NCI-H1436 (cell line): ENCODE measurements at places on chromosomes 11 and 22.
A peak's percentile ranks its signal among the peaks of the same experiment; 100 is the strongest.

GRCh38 chr22:40855071-40855978 is 1.1 kb downstream of the ST13 start:
- peak; percentile 58 for DNase-seq

DNA sequence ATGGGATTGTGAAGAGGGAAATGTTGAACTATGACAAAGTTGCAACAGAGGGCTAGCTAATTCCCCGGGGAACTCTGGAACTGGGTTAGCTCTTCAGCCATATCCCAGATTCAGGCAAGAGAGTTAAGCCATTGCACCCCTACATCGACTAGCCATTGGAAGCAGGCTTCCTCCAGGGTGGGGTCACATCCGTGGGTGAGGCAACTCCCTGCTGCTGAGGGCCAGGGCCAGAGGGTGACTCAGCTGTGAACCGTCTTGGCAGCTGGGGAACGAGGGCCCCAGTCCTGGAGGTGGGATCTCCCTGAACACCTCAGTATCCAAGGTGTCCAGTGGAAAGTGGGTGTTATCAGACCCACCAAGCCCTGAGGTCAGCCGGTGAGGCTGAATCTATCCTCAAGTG is 41.1 kb downstream of the RPS6KA4 start:
- no peak for DNase-seq

DNA sequence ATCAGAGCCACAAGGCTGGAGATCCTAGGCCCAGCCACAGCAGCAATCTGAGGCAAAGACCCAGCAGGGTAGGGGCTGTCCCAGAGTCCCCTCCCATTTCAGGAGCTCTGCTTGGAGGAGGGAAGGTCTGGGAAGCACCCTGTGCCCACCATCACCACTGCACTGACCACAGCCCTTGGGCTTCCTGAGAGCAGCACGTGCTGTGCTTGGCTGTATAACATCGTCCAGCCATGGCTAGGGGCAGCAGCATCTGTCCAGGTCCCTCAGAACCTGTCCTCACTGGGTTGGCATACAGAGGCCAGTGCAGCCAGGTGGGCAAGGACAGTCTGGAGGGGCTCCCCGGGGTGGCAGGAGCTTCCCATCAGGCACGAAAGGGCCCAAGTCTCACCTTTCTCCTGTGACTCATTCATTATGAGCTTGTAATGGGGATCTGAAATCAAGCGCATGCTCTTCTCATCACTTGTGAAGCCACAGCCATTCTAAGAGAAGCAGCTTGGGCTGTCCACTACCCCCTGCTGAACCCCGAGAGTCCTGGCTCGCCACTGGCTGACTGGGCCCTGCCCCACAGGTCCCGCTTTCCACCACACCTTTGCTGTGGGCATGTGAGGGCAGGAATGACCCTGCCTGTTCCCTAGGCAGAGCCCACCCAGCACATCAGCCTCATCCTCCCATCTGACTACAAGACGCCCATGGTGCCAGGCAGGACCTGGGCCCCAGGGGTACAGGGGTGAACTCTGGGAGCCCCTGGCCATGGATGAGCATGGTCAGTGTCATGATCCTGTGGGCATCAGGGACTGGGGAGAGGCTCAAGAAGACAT is 83.3 kb downstream of the MED15 start:
- no peak for DNase-seq

GRCh38 chr11:70668204-70669202 is 270.2 kb downstream of the CTTN start:
- DNase-seq = no peak

DNA sequence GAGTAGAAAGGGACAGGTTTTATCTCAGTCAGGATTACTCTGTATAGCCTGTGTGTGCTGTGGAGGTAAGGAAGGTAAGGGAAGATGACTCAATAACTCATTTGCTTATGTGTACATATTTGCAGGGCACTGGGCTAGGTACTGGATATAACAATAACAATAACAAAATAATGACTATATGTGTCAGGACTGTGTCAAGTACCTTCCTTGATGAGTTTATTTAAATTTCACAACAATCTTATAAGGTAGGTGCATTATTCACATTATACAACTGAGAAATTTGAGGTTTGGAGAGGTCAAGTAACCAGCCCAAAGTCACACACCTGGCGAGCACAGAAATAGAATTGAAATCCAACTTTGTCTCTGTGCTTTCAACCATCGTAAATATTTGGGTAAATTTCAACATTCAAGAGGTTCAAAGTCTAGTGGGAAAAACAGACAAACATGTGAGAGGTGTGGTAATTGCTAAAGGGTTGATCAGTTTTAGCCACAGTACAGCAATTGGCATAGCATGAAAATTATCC is 131.8 kb downstream of the APIP start:
- DNase-seq = no peak

GRCh38 chr11:704781-705645 is 1.0 kb upstream of the EPS8L2 start:
- no peak for DNase-seq

DNA sequence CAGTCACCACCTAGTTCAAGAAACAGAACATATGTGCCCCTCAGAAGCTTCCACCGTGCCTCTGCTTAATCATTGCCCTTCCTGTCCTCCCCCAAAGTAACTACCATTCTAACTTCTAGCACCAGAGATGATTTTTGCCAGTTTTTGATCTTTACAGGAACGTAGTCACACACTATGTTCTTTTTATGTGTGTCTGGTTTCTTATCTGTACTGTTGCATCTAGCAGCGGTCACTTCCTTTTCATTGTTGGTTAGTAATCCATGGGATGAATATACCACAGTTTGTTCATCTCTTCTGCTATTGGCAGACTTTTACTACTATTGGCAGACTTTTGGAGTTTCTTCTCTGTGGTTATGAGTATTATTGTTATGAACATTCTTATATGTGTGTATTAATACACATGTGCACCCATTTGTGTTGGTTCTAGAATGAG is 34.6 kb downstream of the SPECC1L start:
- DNase-seq = no peak

DNA sequence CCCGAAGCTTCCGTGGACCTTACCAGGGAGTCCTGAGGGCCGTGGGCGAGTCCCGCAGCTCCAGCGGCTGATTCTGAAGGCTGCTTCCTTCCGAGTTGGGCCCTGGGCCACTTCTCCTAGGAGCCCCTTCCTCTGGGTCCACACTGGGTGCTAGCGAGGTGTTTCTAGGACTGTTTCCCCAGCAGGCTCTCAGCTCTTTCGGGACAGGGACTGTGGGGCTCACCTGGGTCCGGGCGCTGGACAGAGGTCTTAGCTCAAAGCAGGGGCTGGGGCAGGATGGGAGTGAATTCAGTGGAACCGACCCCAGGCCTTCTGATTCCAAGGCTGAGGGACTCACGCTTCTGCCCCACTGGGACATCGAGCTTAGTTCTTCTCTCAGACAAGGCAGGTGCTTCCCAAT is 29.3 kb upstream of the CSNK1E start:
- no peak for DNase-seq

- no peak for DNase-seq
Measured at GRCh38 chr11:127679816-127680545, 679.4 kb upstream of the KIRREL3 start.

DNA sequence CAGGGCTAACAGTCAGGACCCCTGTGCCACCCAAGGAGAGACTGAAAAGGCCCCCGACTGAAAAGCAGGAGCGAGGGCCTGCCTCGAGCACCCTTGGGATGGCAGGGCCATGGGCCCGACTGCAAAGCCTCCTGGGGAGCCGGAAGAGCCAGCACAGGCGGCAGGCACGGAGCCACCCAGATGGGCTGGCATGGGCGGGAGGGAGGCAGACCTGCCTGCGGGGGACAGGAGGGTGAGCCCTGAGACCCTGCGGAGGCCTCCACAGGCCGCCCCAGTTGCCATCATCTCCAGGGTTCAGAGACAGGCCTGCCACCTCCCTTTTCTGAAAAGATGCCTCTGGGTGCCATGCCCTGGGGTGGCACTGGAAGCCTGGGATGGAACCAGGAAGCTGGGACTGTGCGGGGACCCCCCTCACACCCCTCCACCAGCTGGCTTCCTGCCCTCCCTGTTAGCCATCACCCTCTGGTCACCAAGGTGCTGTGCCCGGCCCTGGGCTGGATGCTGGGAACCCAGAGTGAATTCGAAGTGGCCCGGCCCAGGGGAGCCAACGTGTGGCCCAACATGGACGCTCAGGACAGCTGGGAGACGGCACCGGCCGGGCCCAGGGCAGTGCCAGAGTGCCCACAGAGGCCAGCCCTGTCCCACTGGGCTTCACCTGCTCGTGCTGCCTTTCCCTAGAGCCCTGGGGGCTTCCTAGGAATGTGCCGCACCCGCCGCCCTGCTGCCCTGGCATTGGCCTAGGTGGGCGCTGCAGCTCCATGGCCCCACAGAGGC is 13.8 kb downstream of the TSPAN32 start:
- no peak for DNase-seq

DNA sequence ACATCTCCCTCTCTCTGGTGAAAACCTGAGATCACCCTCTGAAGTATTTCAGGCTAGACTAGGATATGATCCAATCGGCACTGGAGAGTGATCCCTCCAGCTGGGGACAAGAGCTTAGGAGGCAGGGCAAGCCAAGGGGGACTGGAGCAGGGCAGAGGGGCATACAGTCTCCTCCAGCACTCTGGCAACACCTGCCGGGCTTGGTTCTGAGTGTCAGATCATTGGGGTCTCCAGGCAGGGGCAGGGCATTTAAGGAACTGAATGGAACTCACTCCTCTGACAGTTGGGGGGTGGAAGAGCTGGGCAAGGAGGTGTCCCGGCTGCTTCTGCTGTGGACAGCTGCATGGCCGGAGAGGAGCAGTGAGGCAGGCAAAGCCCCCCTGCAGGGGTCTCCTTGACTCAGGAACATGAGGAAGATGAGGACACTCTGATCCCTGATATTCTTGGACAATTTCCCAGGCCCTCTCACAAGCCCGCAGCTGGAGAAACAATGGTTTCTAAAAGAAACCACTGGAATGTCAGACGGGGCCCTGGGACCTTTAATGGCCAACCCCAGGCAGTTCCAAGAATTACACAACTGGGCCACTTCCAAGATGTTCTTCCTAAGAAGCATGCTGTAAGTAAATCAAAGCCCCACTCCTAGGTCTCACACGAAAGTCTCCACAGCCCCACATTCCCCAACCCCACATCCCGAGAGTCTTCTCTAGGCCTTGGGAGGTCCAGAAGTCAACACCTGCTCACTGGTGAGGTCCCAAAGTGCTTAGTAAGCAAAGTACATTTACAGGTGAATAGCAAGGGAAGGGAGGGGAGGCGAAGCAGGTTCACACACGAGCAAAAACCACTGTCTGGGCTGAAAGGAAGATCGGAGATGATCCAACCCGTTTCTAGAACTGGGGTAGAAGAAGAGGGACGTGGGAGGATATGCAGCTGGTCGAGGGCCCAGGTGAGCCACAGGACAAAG is 1.2 kb upstream of the CCDC86 start:
- DNase-seq = no peak

DNA sequence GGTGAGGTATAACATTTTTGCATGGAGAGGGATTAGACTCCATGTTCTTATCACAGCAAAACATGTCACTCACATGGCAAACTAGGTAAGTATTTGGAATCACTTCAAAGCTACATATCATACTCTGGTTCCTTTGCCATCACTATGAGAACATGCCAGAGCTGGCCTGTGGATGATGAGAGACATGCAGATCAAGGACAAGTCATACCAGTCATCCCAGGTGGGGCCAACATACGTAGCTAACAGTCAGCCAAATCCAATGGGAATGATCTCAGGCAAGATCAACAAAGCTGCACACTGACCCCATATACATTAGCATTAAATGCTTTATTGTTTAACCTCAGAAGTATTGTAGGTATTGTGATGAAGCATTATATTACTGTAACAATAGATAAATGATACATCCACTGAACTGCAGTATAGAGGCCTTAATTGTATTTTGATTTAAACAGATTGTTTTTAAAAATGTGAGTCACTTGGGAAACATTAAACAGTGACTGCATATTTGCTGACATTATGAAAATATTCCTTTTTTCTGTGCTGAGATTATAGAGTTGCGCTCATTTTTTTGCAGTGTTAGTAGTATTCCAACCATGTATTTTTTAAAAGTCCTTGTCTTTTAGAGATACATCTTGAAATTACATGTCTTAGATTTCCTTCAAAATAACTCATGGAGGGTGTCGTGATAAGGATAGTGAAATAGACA is 37.3 kb upstream of the ARL14EP start:
- no peak for DNase-seq

GRCh38 chr11:118167906-118168305 is 8.5 kb downstream of the SCN2B start:
- no peak for DNase-seq

DNA sequence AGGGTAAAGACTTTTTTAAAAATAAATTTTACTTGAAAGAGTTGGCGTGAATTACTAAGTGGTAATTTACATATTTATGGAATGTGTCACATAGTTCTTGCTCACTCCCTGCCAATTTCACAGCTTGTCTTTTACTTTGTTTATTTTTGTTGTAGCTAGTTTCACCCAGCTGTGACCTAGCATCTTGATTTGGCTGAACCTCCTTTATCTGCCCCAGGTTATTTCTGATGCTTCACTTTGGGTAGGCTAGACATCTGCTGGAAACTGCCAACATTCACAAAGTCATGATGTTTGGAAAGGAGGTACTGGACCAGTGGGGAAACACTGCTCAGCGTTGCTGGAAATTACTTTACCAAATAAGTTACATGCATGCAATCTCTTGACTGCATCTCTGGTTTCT is 1676.0 kb upstream of the RAG2 start:
- no peak for DNase-seq

- DNase-seq = no peak
Measured at GRCh38 chr11:8608652-8609051, 14.6 kb upstream of the STK33 start.

- DNase-seq = no peak
Measured at GRCh38 chr11:66862559-66863037, 5.7 kb downstream of the LRFN4 start.

DNA sequence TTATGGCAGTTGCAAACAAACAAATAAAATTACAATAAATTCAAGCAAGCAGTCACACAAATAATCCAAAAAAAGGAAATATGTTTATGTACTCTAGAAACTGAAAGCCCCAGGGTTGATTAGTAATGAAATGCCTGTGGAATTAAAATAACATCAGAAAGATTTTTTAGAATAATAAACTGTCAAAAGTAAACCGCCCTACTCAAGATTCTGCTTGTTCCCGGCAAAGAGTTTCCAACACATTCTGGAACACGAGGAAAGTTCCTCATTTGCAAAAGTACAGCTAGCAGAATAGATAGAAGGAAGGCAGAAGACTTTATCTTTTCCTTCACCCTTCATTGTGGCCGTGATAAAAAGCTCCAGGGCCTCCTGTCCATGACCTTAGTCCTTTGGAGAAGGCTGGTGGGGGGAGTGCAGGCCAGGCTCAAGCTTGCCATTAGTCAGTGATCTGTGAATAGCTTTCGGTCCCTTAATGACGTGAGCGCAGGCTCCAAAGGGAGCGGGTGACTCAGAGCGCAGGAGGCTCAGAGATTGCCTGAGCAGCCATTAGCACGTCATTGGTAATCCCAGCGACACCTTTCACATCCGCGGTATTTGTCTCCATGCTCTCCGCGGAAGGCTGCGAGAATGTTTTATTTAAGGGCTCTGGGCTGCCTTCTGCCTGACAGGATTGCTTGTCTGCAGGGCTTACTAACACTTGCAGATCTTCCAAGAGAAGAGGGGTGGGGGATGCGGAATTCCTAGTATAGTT is 458.3 kb downstream of the METTL15 start:
- no peak for DNase-seq
